NCI-H510A (cell line): ENCODE measurements at places on chromosomes 4 and X.

DNA sequence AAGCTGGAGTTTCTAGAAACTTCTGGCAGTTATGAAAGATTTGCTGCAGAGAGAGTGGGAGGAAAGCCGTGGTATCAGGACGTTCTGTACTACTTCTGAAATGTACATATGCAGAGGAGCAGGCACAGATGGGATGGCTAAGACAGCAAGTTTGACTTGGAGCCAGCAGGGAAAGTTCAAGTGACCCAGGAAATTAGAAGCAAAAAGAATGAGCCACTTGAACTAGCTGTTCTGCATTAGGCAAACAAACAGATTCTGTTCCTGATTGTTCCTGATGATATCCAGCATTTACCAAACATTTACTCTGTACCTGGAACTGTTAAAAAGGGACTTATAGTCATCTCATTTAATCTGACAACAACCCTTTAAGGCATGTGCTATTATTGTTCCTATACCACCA, 41.4 kb upstream of the CXCL13 start:
- DNase-seq: peak; percentile 5

- DNase-seq: no peak
These were observed 472.3 kb downstream of the GRID2 start for GRCh38 chr4:92776080-92776479.

- DNase-seq: peak; percentile 56
These were observed 61.5 kb downstream of the ANXA10 start for GRCh38 chr4:168153596-168154440.

DNA sequence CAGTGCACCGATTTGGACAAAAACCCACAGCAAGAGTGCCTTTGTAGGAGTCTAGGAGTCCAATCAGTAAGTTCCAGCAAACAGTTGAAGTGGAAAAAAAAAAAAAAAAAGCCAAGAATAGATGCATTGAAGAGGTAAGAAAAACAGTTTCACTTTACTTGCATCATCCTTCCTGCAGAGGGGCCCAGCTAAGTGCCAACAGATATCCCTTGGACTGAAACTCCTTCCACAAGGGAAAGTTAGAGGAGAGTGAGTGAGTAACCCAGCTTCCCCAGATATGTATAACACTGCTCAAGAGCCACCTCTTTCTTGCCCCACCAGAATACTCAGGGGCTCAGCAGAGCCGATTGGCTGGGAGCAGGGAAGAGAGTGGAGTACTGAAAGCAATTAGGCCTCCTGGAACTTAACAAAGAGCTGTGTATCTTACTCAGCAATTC, 617.7 kb upstream of the SMIM31 start:
- DNase-seq: no peak

- DNase-seq: no peak
These were observed 74.2 kb downstream of the CYTL1 start for GRCh38 chr4:4945021-4945420.

DNA sequence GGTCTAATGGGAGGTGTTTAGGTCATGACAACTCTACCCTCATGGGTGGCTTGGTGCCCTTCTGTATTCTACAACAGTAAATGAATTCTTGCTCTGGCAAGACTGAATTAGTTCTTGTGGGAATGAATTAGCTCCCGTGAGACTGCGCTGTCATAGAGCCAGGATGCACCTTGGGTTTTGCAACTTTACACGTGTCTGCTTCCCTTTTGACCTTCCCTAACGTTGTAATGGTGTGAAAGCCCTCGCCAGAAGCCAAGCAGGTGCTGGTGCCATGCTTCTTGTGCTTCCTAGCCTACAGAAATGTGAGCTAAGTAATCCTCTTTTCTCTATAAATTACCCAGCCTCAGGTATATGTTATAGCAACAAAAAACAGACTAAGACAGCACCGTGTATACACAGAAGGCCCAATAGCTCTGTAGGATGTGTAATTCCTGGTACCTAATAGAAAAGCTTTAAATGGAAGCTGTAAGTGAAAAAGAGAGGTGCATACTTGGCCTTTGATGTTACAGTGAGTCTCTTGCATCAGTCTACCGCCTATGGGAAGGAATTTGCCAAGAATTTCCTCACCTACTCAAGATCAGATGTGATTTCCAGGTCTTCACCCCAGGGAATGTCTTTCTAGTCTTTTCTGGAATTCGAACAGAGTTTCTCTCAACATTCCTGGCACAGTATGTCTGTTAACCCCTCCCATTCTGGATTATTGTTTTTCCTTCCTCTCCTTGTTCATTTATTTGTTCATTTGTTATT, 3.2 kb upstream of the ENPEP start:
- DNase-seq: no peak
